Diencephalon (tissue), 1 donor: ENCODE measurements at places on chromosomes 1 and 21. TPM values are rescaled to one million over a fixed set of nuclear protein-coding genes. Genes with fewer than 3 reads are reported as not detected.

Gene REG4
- total RNA-seq, result not detected

Gene SPRR3
- total RNA-seq, result not detected

Gene SERTAD4
- 26.8 TPM for total RNA-seq

Gene ANKRD65
- total RNA-seq, result 1.6 TPM

Gene SPOCD1
- total RNA-seq, result 0.23 TPM

Gene PCP4
- 34.8 TPM for total RNA-seq

Gene IL12RB2
- 3.5 TPM for total RNA-seq
